Stimulated activated CD8-positive, alpha-beta memory T cell treated with anti-CD3 and anti-CD28 coated beads, Interleukin-4, amount 100 ng/mL, for 1 hour (primary cell): ENCODE measurements at places on chromosomes 3 and 15.

GRCh38 chr15:85581495-85581894 lies 201.1 kb downstream of the AKAP13 start:
- no peak for DNase-seq

- no peak for DNase-seq
Measured at GRCh38 chr15:92460023-92460422, 66.3 kb downstream of the ST8SIA2 start.

- DNase-seq, result no peak
Measured at GRCh38 chr3:197801891-197802778, 11.1 kb downstream of the LRCH3 start.

GRCh38 chr3:168914662-168915061 lies 748.9 kb downstream of the MECOM start:
- DNase-seq, result no peak

GRCh38 chr3:61719278-61719977 lies 158.1 kb downstream of the PTPRG start:
- no peak for DNase-seq

GRCh38 chr3:53820084-53820483 lies 26.1 kb downstream of the CHDH start:
- DNase-seq, result no peak

DNA sequence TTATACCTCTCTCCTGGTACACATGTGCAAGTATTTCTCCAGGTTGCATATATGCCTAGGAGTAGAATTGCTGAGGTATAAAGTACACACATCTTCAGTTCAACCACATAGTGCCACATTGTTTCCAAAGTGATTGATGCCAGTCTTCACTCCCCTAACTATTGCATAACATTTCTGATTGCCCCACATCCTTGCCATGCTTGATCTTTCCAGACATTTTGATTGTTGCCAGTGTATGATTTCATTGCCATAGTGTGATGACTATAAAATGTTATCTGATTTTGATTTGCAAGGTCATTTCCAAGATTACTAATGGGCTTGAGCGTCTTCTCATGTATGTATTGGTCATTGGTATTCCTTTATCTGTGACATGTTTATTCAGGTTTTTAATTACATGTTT lies 61.1 kb upstream of the MLF1 start:
- DNase-seq, result no peak

GRCh38 chr3:58471025-58471887 lies 20.6 kb upstream of the KCTD6 start:
- DNase-seq, result peak; percentile 18

- no peak for DNase-seq
Measured at GRCh38 chr3:177842743-177843734, 645.8 kb upstream of the TBL1XR1 start.

DNA sequence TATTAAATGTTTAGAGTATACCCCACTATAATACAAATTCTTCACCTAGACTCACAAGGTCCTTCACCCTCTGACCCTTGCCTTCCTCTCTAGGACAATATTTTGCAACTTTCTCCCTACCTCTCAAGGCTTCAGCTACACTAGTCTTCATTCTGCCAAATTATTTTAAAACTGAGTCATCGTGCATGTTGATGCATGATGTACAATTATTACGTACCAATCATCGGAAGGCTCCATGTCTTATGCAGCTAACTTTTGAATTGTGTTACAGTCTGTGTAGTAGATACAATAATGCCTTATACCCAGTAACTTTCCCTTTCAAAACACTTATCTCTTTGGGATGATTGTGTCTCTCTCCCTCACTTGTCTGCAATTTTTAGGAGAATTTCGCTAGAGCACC lies 98.5 kb upstream of the ROBO2 start:
- DNase-seq, result no peak

GRCh38 chr3:3356846-3357245 lies 177.4 kb upstream of the CRBN start:
- DNase-seq, result no peak

DNA sequence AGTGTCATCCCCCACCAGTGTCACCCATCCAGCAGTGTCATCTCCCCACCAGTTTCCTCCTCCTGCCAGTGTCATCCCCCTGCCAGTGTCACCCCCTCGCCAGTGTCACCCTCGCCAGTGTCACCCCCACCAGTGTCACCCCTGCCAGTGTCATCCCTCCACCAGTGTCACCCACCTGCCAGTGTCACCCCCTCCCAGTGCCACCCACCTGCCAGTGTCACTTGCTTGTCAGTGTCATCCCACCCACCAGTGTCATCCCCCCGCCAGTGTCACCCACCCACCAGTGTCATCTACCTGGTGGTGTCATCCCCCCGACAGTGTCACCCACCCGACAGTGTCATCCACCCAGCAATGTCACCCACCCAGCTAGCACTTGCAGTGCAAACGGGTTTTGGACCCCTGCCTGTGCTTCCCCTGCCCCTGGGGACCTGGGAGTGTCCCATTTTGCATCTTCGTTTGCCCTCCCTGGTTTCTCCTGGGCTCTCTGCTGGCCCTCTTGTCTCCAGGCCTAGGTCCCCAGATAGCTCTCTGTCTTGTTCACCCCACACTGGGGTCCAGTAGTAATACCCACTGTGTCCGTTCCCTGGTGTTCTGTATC lies 99.8 kb upstream of the PRR20G start:
- DNase-seq, result no peak

GRCh38 chr3:81782585-81782984 lies 21.1 kb upstream of the GBE1 start:
- DNase-seq, result no peak

DNA sequence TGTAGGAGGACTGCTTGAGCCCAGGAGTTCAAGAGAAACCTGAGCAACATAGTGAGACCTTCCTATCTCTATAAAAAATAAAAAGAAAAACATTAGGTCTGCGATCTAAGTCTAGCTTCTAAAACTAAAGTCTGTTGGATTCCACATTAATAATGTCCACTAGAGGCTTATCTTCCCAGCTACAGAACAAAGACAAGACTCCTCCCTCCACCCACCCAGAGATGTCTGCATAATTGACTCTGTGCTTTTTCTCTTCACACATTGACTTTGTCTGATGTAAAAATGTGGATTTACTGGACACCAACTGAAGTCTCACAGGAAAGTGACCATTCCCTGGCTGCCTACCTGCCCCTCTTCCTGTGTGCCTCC lies 91.8 kb downstream of the ATP10A start:
- DNase-seq, result no peak

GRCh38 chr3:113968986-113969385 lies 21.2 kb downstream of the ZDHHC23 start:
- no peak for DNase-seq

DNA sequence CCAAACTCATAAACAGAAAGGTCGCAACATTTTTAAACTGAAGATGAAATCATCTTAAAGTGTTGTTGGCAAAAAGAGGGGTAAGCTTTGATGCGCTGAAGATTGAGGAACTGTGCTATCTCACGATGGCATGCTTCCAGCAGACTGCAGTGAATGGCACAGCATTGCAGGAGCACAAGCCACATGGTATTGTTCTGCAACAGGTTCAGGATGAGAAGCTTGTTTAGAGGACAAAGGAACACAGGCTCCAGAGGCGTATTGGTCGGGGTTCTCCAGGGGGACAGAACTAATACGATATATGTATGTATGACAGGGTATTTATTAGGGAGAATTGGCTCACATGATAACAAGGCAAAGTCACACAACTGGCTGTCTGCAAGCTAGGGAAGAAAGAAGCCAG lies 13.8 kb upstream of the PLD1 start:
- no peak for DNase-seq

DNA sequence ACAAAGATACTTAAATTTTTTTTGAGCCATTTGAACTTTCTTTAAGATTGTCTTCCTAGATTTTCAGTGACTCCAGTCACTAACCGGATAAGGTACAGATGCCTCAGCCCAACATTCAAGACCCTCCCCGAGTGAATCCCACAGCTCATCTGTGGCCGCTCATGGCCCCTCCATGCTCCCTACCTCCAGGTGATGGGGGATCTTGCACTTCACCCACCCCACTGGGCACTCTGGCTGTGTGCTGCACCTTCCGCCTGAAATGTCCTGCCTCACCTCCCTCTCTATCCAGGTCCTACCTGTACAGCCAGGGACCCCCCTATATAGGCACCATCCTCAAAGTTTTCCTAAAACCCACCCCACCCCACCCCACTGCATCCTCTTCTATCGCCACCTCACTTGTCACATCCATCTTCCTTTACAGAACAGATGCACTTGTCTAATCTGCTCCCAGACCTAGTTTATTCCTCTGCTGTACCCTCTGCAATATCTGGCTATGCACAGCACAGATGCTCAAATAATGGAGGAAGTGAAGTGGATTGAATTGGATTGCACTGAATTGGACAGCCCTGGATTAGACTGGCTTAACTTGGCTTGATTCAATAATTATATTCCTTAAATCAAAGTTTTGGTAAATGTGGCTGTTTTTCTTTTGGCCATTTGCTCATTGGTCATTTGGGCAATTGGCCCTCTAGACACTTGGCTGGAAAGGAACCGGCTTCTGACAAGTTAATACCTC lies 24.5 kb downstream of the NTRK3 start:
- no peak for DNase-seq
